Left lung (tissue), 14 donors: ENCODE measurements at places on chromosomes 7 and 10. TPM values are rescaled to one million over a fixed set of nuclear protein-coding genes. Genes with fewer than 3 reads are reported as not detected.

HOXA13 gene
- not detected for total RNA-seq

GRCh38 chr10:121994429-121994941, 5.5 kb downstream of the TACC2 start:
- H3K27ac ChIP-seq, result peak overlapping the region; percentile 40
- no peak for DNase-seq
- no peaks in the 10 kb centered on the region for H3K27me3 ChIP-seq
- no peaks in the 10 kb centered on the region for H3K36me3 ChIP-seq

CREB3L2 gene
- total RNA-seq, result 60.8 TPM

GRCh38 chr10:121355161-121355560, 243.1 kb downstream of the FGFR2 start:
- no peak overlapping the region for H3K27ac ChIP-seq
- H3K4me1 ChIP-seq, result no peaks in the 10 kb centered on the region
- H3K4me3 ChIP-seq, result no peak overlapping the region
- DNase-seq, result no peak
- H3K27me3 ChIP-seq, result no peaks in the 10 kb centered on the region

ADIRF gene
- total RNA-seq, result 47.9 TPM

WDR86 gene
- total RNA-seq, result 1.1 TPM

- no peaks in the 10 kb centered on the region for H3K4me1 ChIP-seq
- no peaks in the 10 kb centered on the region for H3K27me3 ChIP-seq
- no peak overlapping the region for H3K4me3 ChIP-seq
- H3K36me3 ChIP-seq, result no peaks in the 10 kb centered on the region
Measured at GRCh38 chr7:144862612-144863319, 26.9 kb upstream of the TPK1 start.

- no peak for DNase-seq
- no peak overlapping the region for H3K4me3 ChIP-seq
- no peak overlapping the region for H3K27ac ChIP-seq
Measured at GRCh38 chr7:127812540-127812939, 160.5 kb downstream of the SND1 start.

NACAD gene
- 2.0 TPM for total RNA-seq

DNA sequence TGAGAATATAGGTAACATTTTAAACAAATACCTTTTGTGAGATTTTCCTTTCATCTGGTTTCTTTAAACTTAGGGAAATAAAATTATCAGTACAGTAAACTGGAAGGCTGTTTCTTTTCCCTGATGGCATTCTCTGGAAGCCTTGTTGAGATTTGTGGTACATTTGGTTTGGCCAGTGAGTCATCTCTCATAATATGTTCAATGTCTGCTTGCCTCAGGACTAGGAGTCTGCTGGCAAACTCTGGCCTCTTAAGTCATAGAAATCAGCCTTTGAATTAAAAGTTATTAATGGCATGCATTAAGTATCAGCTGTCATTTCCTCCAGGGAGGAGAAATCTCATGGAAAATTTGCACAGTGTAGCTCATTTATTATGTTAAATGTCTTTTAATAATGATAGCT, 316.6 kb upstream of the KIAA1217 start:
- no peaks in the 10 kb centered on the region for H3K36me3 ChIP-seq
- H3K27me3 ChIP-seq, result no peaks in the 10 kb centered on the region
- H3K4me1 ChIP-seq, result no peaks in the 10 kb centered on the region

CYP3A4 gene
- total RNA-seq, result not detected

GRCh38 chr10:33026422-33026821, 68.4 kb upstream of the ITGB1 start:
- DNase-seq, result no peak
- H3K4me1 ChIP-seq, result no peaks in the 10 kb centered on the region
- H3K36me3 ChIP-seq, result no peaks in the 10 kb centered on the region
- no peak overlapping the region for H3K4me3 ChIP-seq

DNA sequence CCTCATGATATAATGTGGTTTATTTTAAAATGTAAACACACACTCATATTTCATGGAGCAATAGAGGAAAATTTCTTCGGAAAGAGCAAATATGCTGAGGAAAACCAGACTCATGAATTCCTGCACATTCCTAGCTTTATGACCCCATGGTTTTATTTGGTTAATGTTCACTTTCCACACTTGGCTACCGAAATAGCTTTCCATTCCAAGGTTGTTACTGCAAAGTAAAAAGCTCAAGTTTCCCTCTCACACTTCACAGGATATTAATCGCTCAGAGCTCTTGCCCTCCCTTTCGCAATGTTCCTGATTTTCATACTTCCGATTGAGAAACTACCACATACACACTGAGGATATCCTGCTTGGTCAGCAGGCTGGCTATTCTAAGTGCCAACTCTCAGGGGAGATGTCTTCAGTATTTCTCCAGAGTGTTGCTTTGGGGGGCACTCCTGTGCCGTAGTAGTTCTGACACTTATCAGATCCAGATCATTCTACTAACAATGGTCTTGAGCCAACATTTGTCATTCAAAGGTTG, 77.5 kb upstream of the STEAP1B start:
- DNase-seq, result peak; percentile 78
- no peaks in the 10 kb centered on the region for H3K27me3 ChIP-seq
- H3K27ac ChIP-seq, result peak overlapping the region; percentile 86
- no peak overlapping the region for H3K4me3 ChIP-seq

IL2RA gene
- total RNA-seq, result 1.7 TPM

LAMB1 gene
- 175 TPM for total RNA-seq

DNA sequence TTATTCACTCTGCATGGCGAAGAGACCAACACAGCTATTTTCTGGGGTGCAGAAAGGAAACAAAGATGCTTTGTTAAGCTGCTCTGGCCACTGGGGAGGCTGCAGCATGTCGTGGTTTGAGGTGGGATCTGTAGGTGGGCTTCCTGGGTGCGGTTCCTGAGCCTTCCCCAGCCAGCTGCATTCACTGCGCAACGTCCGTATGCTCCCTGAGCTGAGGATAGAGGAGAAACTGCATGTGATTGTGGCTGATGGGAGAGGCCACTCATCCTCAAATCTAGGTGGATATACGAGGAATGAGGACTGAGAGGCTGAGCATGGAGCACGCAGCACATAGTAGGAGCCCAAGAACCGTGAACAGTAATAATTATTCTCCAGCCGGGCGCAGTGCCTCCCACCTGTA, 9.9 kb upstream of the DNAAF5 start:
- H3K4me1 ChIP-seq, result no peaks in the 10 kb centered on the region
- no peak overlapping the region for H3K27ac ChIP-seq
- no peaks in the 10 kb centered on the region for H3K36me3 ChIP-seq
- no peak overlapping the region for H3K4me3 ChIP-seq

GJC3 gene
- total RNA-seq, result not detected
